ENCODE measurements at places on chromosomes 4 and X. TPM values are rescaled to one million over a fixed set of nuclear protein-coding genes. Genes with fewer than 3 reads are reported as not detected.

ERAS gene
- total RNA-seq: not detected

DNA sequence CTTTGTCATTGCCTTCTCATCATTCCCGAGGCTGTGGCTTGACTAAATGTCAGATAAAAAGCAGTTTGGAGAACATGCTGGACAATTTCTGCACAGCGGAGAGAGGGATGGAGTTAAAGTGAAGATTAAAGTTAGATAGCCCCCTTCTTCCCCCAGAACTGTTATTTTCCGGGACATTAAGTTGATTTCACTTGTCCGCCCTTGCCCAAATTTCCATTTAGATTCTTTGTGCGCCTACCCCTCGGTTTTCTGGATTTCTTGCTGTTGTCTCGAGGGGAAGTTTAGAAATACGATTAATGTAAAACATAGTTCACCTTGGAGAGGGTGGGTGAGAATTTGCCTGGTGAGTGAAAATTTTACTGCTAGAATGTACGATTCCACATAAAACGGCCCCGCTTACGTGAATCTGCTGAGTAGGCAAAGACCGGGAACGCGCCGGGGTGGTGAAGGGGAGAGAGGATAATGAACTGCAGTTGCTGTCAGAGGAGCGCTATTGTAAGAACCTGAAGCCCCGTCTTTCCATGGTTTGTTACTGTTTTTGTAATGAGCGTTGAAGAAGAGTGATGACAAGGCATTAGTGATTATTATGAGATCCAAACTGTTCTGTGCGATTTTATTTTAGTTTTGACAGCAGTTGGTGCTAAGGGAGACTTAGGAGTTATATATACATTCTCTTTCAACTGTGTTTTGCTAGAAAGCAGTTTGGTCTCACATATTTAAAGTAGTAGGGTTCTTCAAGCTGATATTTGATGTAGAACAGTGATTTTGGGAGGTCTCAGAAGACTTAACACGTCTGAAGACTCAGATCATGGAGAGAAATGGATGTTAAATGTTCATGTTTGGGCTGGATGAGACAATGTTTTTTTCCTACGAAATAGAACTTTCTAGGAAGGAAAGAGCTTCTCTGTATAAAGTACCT is 73.0 kb downstream of the AFF1 start:
- peak; percentile 77 for DNase-seq

GRCh38 chr4:1491328-1492141 is 85.3 kb upstream of the NKX1-1 start:
- no peak for DNase-seq

DNA sequence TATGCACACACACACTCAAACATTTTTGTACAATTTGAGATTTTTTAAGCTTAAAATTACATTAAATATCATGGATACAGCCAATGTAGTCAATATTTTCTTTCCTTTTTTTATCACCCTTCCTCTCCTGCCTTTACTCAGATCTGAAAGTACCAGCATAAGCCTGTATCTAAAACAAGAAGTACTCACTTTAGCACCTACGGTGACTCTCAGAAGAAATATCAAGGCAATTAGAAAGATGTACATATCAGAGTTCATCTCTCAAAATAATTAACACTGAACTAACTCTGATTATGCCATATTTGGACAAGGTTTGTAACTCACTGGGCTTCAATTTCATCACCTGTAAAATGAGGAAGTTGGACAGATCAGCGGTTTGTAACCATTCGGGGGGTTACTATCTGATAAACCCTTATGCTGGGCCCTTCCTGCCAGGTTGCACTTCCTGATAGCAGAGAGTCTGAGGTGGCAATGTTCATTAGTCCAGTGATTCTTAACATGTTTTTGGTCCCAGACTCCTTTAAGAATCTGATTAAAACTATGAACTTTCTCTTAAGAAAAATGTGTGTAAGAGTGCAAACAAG is 5.7 kb upstream of the GPR174 start:
- no peak for DNase-seq

OTC gene
- not detected for total RNA-seq
